ENCODE measurements at places on chromosomes 5 and 9.

- no peak for DNase-seq
Observed at GRCh38 chr5:131611064-131611381, 24.0 kb downstream of the RAPGEF6 start.

GRCh38 chr5:78829811-78830527 lies 155.1 kb downstream of the ARSB start:
- DNase-seq = no peak

DNA sequence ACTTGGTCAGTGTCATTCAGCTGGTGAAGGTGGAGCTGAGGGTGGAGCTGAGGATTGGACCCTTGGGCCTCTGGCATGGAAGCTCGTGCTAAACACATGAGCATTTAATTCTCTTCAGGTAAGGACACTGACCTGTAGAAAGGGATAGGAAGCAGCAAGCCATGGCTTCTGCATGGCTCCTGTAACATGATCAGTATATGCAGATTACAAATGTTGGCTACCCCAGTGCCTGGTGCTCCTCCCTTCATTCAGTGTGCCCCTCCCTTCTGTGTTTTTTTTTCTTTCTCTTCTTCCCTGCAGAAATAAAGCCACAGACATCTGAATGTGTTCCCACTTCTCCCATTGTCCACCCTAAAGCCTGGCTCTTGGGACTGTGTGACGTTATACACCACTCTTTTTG lies 52.9 kb downstream of the ARHGAP26 start:
- DNase-seq = peak; percentile 41

DNA sequence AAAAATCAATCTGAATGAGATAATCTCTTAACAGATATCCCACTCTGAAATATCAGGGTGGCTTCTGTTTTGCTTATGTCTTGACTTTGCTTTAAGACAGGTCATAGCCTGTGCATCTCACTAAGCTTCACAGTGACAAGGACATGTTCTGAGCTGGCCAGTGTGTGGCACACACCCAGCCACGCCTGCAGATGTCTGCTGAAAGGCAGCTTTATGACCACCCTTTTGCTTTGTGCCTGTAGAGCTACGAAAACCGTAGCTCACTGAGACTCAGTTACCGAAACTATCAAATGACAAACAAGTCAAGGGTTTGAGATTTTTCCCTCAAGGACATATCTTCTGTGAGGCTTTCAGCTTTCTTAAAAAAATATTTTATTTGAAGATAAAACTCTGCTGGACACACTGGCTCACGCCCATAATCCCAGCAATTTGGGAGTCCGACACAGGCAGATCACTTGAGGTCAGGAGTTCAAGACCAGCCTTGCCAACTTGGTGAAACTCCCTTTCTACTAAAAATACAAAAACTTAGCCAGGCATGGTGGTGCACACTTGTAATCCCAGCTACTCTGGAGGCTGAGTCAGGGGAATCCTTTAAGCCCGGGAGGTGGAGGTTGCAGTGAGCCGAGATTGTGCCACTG lies 233.2 kb downstream of the SPATA31A1 start:
- no peak for DNase-seq

GRCh38 chr5:88956416-88956815 lies 73.4 kb upstream of the MEF2C start:
- DNase-seq = no peak

DNA sequence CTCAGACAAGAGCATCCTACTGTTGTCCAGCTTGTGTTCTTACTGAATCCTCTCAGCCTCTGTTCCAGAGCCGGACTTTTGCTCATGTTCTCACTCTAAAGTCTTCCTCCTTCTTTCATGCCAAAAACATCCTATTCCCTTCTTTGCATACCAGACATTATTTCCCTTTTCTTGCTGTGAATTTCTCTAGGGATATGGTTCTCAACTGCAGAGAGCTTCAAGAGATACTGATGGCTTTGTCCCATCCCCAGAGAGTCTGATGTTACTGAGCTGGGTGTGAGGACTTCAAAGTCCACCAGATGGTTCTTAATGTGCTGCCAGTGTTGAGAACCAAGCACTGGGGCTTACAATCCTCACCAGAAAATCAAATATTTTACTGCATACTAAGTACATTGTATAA lies 98.6 kb upstream of the FER start:
- DNase-seq = no peak

DNA sequence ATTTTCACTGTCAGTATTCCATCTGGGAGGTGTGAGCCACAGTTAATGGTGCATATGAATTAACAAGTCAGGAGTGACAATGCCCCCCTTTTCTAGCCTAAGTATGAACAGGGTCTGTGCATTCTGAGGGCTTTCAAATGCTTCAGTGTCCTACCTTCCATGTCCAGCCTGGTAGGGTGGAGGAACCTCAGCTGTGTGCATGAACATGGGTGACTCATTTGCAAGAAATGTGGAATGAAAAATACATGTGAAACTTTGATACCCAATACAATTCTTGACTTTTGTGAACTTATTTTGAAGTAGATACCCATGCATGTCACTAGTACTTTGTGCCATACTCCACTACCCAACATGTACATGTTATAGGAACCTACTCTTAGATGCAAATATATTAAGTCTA lies 375.8 kb downstream of the SEMA5A start:
- DNase-seq = no peak

DNA sequence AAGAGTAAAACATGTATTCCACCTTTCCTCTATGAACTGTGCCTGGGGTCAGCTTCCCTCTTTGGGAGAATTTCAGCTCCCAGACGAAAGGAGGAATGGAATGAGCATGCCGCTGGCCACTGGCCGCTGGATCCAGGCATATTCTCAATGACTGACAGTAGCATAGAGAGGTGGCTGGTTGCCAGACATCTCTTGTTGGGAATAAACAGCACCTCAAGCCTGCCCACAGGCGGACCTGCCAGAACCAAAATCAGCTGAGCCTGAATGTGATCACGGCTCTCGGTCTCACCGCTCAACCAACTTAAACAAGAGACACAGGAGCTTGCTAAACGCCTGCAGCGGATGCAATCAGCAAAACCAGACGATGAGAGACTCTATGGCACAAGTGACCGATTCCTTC lies 20.6 kb downstream of the TBC1D9B start:
- DNase-seq = no peak

DNA sequence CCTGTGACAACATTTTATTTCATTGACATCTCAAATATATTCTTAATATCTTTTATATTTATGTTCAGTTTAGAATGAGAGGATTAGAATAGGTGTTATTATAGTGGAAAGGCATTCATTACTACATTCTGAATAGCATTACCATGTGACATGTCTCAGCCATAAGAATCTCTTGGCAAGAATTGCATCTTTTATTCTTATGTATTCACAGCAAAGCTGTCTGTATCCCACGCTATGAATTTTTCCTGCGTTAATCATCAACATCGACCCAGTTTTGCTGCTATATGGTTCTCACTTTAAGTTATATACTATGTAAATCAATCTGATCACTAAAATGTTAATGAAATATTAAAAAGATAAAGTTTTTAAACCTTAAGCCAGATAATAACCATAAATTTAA lies 248.6 kb downstream of the TMEM232 start:
- no peak for DNase-seq

GRCh38 chr5:4879693-4880303 lies 260.3 kb upstream of the ADAMTS16 start:
- peak; percentile 83 for DNase-seq

- DNase-seq = no peak
Observed at GRCh38 chr5:179864686-179865085, 6.1 kb upstream of the MRNIP start.

- no peak for DNase-seq
Observed at GRCh38 chr9:94773655-94774054, 47.2 kb downstream of the AOPEP start.

- no peak for DNase-seq
Observed at GRCh38 chr5:129760636-129761325, 12.9 kb downstream of the MINAR2 start.

- no peak for DNase-seq
Observed at GRCh38 chr5:143613329-143613728, 198.6 kb upstream of the HMHB1 start.

GRCh38 chr5:72265032-72265877 lies 54.8 kb downstream of the MRPS27 start:
- no peak for DNase-seq

GRCh38 chr9:111904026-111904425 lies 7.4 kb downstream of the UGCG start:
- no peak for DNase-seq

GRCh38 chr9:21381448-21382339 lies 3.5 kb downstream of the IFNA2 start:
- DNase-seq = peak; percentile 96

- DNase-seq = no peak
Observed at GRCh38 chr9:89391585-89391984, 73.3 kb downstream of the SECISBP2 start.

DNA sequence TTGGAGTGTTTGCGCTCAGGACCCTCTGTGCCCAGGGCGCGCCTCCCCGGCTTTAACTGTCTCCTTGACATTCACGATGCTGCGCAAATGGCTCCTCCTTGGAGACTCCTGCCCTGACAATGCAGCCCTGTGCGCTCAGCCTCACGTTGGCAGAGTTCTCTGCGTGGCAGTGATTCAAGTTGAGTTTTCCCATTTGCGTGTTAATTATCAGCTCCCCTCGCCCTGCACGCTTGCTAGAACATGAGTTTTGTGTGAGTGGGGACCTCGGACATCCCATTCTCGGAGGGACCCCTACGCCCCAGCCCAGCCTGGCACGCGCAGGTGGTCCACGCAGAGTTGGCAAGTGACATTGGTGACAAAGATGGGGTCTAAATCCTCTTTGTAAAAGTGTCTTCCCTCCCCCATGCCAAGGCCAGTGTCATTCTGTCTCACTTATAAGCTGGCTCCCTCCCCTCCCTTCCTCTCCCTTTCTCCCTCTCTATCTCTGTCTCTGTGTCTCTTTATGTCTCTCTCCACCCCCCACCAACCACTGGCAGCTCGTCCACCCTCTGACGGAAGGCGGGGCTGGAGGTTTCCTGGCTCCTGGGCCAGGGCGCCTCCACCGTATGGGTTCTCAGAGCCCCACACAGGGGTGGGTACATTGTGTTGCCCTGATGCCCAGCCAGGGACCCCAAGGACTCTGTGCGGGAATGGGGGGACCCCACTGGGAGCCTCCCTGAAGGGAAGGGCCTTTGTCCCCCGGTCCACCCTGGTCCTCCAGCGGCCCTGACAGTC lies 169.3 kb downstream of the OLFM1 start:
- DNase-seq = no peak

DNA sequence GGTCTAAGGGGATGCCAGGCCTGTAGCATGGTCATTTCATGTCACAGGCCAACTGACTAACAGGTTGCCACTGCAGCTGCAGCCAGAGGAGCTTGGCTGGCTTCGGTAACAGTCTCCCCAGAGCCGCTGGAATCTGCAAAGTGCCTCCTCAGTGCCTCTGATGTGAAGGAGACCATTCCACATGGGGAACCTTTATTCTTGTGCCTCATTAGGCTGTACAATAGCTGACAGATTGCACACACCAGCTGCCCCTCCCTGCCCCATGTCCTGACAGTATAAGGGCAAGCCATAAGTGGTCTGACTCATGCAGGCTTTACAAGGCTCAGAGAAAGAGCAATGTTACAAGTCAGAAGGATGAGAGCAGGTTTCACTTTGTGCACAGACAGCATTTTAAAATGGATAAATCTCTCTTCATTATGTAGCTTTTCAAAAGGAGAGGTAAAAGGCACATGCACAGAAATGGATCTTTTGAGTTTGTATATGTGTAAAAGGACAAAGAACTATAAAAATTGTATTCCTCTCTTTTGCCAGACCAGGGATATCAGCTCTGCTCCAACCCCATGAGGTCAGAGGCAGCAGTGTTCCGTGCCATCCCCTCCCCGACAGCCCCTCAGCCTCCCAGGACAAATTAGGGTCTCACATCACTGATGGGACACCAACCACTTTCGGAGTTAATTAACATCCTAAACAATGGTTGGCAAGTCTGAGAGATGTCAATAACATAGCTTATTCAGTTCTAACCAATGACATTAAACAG lies 467.8 kb downstream of the TMEM232 start:
- DNase-seq = no peak

DNA sequence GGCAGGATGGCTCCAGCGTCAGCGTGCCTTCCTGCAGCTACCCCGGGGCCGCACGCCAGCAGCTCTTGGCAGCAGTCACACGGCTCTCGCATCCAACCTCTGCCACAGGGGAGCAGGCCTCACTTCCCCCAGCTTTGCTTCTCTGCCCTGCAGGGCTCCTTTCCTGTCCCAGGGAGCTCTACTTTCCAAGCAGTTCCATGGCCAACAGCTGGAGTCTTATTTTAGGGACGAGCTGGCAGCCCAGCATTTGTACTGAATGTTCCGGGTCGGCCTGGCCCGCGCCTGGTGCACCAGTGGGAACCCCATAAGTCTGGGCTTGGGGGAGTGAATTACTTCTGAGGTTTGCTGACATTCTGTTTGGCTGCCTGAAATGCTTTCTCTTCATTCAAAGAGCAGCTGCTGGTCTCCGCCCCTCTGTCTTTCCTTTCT lies 34.6 kb downstream of the GADD45G start:
- DNase-seq = no peak

GRCh38 chr5:172941067-172941516 lies 18.1 kb upstream of the RPL26L1 start:
- DNase-seq = no peak

DNA sequence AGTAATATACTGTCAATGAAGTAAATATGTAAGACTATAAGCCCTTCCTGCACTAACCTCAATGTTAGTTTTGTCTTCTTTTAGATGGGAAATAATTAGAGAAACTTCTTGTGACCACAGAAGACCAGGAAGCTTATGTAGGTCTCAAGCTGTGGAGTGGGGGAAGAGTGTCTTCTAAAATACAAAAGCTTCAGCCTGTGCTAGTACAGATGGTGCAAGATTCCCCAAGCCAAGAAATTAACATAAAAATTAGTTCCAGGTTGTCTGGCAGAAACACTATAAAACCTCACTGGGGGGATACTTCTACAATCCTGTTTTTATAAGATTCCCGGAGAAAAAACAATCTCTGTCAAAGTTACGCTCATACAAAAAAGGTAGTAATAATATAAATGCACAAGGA lies 103.6 kb downstream of the FNBP1 start:
- DNase-seq = no peak

- DNase-seq = peak; percentile 31
Observed at GRCh38 chr9:16867576-16868311, 2.7 kb downstream of the BNC2 start.

- no peak for DNase-seq
Observed at GRCh38 chr5:154112255-154112654, 73.5 kb downstream of the MFAP3 start.

GRCh38 chr5:6755941-6756340 lies 42.7 kb downstream of the TENT4A start:
- DNase-seq = no peak

DNA sequence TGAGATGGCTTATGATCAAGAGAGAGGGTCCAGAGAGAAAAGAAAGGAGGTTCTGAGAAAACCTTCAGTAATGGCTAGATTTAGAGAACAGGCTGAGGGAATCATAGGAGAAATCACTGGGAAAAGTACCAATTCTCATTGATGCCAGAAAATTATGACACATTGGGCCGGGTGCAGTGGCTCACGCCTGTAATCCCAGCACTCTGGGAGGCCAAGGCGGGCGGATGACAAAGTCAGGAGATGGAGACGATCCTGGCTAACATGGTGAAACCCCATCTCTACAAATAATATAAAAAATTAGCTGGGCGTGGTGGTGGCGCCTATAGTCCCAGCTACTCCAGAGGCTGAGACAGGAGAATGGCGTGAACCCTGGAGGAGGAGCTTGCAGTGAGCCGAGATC lies 29.5 kb upstream of the PLIN2 start:
- no peak for DNase-seq

- no peak for DNase-seq
Observed at GRCh38 chr5:148825716-148826052, 727 bp upstream of the ADRB2 start.
